ENCODE measurements at places on chromosomes 11 and 22.
A peak's percentile ranks its signal among the peaks of the same experiment; 100 is the strongest.

DNA sequence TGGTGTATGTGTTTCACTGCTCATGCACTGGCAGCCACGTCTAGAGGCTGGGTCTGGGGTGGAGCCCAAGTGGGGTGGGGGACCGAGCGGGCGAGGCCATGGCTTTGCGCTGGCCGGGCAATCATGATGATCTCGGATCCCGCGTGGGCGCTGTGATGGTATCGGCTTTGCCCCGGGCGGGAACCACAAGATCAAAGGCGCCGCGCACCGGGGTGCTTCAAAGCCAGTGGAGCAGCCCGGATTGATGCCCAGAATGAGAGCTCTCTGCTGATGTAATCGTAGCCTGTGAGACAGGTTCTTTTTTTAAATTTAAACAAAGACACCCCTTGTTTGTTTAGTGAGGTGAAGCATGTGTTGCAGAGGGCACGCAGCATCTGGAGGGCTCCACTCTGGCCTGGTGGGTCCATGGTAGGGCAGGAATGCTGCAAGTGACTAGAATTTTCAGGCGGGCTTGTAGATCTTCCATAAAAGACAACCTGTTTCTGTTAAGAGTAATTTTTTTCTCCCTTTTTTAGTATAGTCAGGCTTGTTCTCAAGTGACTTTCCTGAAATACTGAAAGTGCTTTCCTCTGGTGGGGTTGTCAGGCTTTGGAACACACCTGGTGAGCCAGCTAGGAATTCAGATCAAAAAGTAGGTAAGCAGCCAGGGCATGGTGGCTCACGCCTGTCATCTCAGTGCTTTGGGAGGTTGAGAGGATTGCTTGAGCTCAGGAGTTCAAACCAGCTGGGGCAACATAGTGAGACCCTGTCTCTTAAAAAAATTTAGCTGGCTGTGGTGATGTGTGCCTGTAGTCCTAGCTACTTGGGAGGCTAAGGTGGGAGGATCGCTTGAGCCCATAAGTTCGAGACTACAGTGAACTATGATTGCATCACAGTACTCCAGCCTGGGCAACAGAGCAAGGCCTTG, 40.7 kb downstream of the ZNRF3 start:
- no peak for DNase-seq

GRCh38 chr22:36081023-36081431, 52.4 kb upstream of the RBFOX2 start:
- no peak for DNase-seq

GRCh38 chr11:62479631-62480201, 60.9 kb downstream of the SCGB1A1 start:
- DNase-seq = no peak

DNA sequence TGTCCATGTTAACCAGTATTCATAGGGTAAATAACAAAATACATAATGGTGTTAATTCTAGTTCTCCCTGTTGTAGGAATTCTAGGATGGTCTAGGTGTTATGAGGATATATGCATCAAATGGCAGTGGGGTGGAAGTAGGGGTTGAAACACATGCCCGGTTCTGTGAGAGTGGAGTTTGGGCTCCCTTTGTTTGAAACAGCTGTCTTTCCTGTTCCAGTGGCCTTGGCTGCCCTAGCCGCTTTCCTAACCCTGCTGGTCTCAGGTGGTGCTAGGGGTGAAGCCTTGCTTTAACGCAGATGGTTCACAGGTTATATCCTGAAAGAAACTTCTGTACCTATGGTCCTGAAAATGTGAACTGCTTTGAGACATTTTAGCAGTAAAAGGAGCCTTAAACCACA, 38.3 kb downstream of the SERPINH1 start:
- no peak for DNase-seq

DNA sequence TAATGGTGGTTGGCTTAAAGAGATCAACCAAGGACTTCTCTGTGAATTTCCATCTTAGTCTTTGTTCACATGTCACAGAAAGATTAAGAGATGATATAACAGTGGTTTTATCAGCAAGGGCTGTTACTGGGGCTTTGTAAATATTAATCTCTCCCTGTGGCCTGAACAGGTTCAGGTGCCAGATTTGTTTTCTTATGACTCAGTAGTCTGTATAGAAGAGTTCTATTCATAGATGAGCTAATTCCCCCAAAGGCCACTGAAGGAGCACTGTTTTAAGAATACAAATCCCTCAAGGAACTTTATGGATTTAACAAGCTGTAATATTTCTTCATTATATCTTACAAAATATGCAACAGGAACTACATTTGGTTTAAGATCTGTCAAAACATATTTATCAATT, 50.4 kb downstream of the TCP11L1 start:
- no peak for DNase-seq

- DNase-seq = no peak
Measured at GRCh38 chr11:126519764-126520734, 164.6 kb downstream of the ST3GAL4 start.

- DNase-seq = no peak
Measured at GRCh38 chr11:128934926-128935325, 7.7 kb downstream of the TP53AIP1 start.

DNA sequence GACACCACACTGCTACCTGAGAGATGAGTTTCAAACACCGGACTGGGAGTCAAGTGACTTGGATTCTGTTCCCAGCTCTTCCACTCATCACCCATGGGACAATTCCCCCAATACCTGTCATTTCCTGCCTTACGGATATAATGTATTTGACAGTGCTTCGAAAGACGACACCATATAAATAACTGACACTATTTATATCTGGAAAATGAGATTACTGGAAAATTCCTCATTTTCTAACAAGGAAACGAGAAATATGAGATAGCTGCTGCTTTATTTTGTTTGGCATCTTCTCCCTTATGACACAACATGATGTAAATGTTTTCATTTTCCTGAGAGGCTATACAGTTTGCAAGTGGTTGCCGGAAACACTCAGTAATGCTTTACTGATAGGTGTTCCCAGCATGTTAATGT, 8.6 kb downstream of the HSCB start:
- peak; percentile 81 for DNase-seq

DNA sequence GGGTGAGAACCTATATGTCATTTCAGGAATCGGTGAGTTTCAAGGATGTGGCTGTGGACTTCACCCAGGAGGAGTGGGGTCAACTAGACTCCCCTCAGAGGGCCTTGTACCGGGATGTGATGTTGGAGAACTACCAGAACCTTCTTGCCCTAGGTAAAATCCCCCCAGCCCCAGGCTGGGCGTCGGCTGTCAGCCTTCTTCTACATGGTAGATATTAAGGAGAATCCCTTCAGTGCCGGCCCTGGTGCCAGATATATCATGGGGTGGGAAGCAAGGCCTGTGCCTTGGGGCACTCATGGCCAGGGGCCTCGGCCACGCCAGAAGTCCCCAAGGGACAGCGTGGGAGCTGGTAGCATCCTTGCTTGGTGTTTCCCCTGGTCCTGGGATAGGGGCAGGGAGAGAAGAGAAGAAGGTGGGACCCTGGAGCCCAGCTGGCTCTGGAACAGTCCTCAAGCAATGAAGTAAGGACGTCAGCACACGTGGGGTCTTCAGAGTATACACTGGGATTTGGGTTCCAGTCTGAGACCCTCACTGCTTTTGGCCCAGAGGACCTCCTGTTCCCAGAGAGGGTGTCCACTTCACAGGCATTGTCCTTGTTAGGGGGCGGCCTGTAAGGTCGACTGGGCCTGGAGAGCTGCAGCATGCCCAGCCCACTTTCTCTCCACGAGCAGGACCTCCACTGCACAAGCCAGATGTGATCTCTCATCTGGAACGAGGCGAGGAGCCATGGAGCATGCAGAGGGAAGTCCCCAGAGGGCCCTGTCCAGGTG, 6.8 kb downstream of the ZNF74 start:
- no peak for DNase-seq

GRCh38 chr11:47156951-47157350, 19.7 kb downstream of the ARFGAP2 start:
- no peak for DNase-seq

DNA sequence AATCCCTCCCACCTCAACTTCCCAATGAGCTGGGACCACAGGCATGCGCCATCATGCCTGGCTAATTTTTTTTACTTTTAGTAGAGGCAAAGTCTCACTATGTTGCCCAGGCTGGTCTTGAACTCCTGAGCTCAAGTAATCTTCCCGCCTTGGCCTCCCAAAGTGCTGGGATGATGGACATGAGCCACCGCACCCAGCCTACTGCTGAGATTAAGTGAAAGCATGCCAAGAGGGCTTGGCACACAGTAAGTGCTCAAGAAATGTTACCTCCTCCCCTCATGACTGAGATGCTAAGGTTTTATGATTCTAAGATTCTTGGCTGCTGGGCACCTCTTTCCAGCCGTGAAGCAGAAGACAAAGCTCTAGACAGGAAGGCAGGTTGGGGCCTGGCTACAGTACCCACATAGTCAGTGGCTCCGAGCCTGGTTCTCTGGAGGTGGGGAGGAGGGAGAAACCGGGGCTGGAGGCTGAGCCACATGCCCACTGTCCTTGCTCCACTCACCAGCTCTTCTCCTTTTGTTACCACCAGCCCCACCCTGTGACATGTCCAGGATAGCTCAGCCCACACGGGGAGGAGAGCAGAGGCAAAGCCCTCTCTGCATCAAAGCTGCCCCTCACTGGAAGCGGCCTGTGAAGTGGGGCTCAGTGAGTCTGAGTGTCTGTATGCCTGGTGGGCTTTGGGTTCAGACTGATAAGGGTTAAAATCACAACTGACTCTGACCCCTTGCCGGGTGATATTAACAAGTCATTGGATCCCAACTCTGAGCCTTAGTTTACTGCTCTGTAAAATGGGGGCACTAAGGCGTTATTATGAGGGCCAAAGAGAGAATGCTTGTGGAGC, 12.9 kb downstream of the ARHGEF17 start:
- DNase-seq = no peak

All from NCI-H2029 treated with DMSO at 0.1 percent for 48 hours (cell line).